ENCODE measurements at places on chromosomes 12 and 14. TPM values are rescaled to one million over a fixed set of nuclear protein-coding genes. Genes with fewer than 3 reads are reported as not detected.

The SPTB gene
- 0.07 TPM for total RNA-seq

The ESR2 gene
- 0.31 TPM for total RNA-seq

The LRCOL1 gene
- total RNA-seq: not detected

The TAS2R8 gene
- total RNA-seq: not detected

The CD69 gene
- 166 TPM for total RNA-seq

The EML1 gene
- 0.70 TPM for total RNA-seq

The RD3L gene
- total RNA-seq: not detected

The GPR132 gene
- 15.1 TPM for total RNA-seq

The PLA2G1B gene
- total RNA-seq: not detected

The DIO2 gene
- total RNA-seq: not detected

The SYCP3 gene
- total RNA-seq: 0.36 TPM

The TIGAR gene
- 8.7 TPM for total RNA-seq

The KRT6C gene
- total RNA-seq: not detected

The PAX9 gene
- total RNA-seq: not detected

The CLEC6A gene
- not detected for total RNA-seq

The SLC7A8 gene
- total RNA-seq: 1.9 TPM

The GLT8D2 gene
- not detected for total RNA-seq

The TMEM179 gene
- total RNA-seq: not detected

Data from activated CD8-positive, alpha-beta T cell treated with anti-CD3 and anti-CD28 coated beads for 36 hours (primary cell).